NCI-H1105 (cell line): ENCODE measurements at places on chromosomes 3 and 15.

- DNase-seq, result no peak
Measured at GRCh38 chr3:141360888-141361598, 7.3 kb upstream of the ZBTB38 start.

- no peak for DNase-seq
Measured at GRCh38 chr3:158788446-158788845, 13.4 kb upstream of the MFSD1 start.

- no peak for DNase-seq
Measured at GRCh38 chr3:67292356-67293121, 294.4 kb downstream of the KBTBD8 start.

DNA sequence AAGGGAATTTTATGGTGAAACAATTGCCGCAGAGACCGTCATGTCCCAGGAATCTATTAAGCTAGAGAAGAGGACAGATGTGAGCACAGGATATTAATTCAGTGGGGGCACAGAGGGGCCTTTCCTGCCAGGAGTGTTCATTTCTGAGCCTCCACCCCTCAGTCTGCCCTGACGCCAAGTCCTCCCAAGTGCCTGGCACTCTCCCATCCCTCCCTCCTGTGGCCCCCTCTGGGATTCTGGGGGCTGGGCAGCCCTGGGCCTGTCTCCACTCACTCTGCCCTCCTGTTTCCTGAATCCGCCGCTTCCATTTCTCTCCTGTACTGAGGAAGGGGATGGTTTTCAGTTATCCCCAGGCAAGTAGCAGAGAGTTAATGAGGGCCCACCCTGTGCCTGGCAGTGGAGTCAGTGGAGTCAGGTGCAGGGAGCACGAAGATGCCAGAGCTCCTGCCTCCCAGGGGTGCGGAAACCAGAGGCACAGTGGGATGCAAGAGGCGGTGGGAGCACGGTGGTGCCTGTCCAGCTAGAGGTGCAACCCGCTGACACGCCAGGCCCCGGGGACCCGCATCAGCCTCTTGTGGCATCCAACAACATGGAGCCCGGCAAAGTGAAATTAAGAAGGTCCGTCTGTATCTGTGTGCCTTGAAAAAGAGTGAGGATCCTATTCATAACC is 212.5 kb downstream of the XXYLT1 start:
- no peak for DNase-seq

GRCh38 chr3:122021811-122022401 is at the start of gene ILDR1:
TSS of gene ILDR1 (minus strand) at chr3:122022247. CDS start at chr3:122022077, 170 bp downstream.
- DNase-seq, result peak; percentile 83

GRCh38 chr15:67105065-67105951 is 39.9 kb downstream of the SMAD3 start:
- no peak for DNase-seq

DNA sequence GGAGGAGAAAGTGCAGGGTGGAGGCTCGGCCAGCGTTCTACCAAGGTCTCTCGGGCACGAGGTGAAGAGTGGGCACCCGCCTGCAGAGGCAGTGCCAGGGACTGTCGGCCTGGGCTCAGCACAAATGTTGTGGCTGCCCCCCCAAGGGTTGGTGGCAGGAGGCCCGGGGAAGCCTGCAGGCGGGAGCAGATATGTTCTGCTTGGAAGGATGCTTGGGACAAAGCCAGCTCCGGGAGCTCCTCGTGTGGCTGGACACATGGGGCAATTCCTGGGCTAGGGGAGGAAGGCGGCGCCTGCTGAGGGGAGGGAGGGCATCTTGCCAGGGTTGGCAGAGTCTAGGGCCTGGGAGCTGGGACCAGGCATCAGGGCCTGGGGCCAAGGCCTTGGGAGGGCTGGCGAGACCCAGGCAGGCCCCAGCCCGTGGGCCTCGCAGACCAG is 30.4 kb upstream of the FBLN2 start:
- DNase-seq, result no peak

- no peak for DNase-seq
Measured at GRCh38 chr15:43748376-43748775, 2.1 kb downstream of the PDIA3 start.

GRCh38 chr3:28467414-28467813 is 118.8 kb upstream of the AZI2 start:
- DNase-seq, result no peak

DNA sequence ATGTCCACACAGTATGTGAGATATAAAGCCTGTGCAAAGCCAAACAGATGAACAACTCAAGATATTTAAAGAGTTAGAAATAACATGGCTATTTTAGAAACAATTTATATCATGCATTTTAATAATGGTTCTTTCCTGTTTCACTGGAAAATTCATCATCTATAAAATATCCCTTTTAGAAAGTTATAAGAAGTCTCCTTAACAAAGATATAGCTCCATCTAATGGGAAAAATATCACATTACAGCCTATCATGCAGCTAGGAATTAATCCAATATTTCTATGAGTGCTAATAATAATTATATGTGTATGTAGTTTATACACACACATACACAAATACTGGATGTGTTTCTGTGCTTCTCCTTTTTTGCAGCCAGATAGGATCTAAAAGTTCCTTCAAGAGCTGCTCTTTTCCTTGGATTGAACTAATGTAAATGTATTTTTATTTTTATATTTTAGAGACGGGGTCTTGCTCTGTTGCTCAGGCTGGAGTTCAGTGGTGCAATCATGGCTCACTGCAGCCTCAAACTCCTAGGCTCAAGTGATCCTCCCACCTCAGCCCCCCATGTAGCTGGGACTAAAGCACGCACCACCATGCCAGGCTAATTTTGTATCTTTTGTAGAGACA is 21.6 kb downstream of the RPL22L1 start:
- peak; percentile 7 for DNase-seq
